ENCODE measurements at places on chromosomes 6 and 20.
A peak's percentile ranks its signal among the peaks of the same experiment; 100 is the strongest.

DNA sequence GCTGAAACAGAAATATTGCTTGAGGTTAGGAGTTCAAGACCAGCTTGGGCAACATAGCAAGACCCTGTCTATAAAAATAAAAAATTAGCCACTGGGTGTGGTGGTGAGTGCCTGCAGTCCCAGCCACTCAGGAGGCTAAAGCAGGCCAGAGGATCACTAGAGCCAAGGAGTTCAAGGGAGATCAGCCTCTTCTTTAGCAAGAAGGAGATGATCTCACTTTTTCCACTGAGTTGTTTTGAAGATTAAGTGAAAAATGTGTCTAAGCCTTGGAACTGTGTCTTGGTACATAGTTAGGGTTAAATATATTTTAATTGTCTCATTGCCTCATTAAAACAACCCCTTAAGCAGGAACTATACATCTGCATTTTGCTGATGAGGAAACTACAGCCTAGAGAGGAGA is 279.0 kb upstream of the ZFP64 start:
- no peak for DNase-seq

- no peak for DNase-seq
Observed at GRCh38 chr6:43856005-43856765, 86.2 kb downstream of the VEGFA start.

- no peak for DNase-seq
Observed at GRCh38 chr20:61115364-61116065, 136.5 kb upstream of the CDH4 start.

- DNase-seq = peak; percentile 10
Observed at GRCh38 chr20:16761305-16761829, 13.2 kb downstream of the OTOR start.

DNA sequence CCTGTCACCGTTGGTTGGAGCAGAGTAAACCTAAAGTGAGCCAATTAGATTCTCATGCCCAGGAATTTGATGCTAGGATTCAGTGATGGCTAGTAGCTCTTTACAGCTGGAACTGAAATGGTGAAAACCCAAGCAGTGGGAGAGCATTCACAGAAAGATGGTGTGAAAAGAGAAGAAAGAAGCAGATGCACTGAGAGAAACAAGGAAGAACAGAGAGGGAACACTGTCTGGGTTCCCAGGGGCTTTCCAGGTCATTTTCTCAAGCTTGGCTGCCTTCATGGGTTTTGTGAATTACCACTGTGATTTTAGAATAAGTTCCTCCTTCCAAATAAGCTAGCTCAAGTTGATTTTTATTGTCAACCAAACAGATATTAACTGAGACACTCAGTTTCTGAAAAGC is 104.1 kb upstream of the AKIRIN2 start:
- DNase-seq = no peak

DNA sequence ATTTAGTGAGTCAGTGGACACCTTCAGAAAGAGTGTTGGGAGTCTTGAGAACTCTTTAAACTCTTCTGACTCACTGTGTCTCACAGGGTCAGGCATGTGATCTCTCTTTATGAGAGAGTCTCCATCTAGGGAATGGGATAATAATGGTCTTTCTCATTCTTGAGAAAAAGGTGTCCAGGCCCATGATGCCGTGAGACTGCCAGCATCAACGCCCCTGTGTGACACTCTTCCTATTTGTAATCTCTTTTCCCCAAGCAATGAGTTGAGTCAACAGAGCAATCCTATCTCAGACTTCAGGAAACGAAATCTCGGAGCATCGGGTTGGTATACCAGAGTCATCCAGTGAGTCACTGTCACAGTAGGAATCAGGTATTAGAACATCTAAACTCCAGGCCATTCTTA is 82.3 kb upstream of the BMP2 start:
- DNase-seq = no peak

DNA sequence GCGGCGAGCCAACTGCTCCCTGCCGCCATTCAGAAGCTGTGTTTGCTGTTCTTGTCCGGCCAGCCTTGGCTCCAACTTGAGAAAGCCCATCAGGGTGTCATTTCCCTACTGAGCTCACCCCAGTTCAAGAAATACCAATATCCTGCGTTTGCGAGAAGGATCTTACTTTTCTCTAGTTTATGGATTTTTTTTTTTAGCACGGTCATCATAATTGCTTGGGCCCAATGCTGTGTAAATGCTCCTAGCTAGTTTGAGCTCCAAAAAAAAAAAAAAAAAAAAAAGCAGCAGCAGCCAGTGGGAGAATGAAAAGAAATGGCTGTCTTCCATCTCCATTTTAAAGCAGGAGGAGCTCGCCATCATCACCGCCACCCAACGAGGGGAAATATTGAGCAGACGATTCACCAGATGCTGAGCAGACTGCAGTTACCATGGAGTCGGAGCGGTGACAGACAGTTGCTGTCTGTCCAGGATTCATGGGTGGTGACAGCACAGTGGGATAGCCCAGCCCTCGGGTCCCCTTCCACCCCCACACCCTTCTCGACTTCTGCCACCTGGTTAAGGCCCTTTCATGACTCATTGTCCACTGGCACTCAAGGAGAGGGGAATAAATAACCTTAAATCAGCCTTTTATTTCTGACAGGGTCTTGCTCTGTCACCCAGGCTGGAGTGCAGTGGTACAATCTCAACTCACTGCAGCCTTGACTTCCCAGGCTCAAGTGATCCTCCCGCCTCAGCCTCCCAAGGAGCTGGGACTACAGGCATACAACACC is 132.4 kb upstream of the SNX9 start:
- DNase-seq = no peak

- DNase-seq = no peak
Observed at GRCh38 chr6:128005009-128005408, 104.2 kb upstream of the THEMIS start.

GRCh38 chr20:32526125-32526524 is 59.0 kb downstream of the NOL4L start:
- no peak for DNase-seq

- DNase-seq = no peak
Observed at GRCh38 chr6:144936764-144937163, 651.6 kb downstream of the UTRN start.

DNA sequence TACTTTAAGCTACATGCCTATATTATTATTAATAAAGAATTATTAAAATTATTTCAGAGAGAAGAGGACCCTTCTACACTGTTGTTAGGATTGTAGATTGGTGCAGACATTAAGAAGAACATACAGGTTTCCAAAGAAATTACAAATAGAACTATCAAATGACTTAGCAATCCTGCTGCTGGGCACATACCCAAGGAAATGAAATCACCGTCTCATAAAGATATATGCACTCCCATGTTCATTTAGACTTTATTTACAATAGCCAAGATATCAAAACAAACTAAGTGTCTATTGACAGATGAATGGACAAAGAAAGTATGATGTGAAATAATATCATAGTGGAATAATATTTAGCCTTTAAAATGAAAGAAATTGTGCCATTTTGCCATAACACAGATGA is 687.7 kb upstream of the POU3F2 start:
- no peak for DNase-seq

DNA sequence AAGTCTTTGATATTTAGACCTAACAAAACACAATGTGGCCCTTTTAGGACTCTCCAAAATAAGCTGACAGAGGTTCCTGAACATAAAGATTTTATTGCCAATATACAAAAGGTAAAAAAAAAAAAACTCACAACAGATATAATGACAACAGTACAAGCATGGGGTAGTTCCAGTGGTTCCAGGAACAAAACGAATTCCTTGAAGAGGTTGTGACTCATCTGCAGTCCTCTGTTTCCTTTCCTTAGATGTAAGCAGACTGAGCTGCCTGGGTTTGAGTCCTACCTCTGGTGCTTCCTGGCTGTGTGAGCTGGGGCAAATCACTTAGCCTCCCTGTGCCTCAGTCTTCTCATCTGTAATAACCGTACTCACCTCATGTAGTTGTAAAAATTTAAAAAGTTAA is 13.3 kb upstream of the CTAGE9 start:
- DNase-seq = no peak

DNA sequence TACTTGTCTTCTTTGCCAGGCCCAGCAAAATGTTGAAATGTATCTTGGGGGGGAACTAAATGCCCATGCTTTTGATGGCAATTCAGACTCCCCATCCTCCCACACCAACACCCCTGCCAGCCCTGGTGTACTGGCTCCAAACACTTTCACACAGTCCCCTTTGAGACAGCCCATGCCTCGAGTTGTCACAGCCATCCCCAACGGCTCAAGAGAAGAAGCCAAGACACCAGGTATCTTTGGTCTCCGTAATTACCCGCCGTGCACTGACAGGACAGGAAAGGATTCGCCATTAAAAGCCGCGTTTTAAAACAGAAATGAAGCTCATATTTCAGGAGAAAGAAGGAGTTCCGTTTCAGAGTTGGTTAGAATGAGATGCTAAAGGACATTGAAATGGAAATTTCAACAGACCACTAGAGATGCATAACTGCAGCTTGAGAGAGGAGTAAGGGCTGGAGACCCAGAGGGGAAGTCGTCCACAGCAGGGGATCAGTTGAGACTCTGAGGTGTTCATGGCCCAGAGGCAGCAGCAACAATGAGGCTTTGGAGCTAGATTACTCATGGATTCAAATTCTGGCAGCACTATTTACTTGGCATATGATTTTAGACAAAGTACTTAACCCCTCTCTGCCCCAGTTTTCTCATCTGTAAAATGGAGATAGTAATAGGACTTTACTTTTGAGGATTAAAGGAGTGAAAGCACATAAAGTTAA is 63.5 kb upstream of the ADGRF1 start:
- no peak for DNase-seq

DNA sequence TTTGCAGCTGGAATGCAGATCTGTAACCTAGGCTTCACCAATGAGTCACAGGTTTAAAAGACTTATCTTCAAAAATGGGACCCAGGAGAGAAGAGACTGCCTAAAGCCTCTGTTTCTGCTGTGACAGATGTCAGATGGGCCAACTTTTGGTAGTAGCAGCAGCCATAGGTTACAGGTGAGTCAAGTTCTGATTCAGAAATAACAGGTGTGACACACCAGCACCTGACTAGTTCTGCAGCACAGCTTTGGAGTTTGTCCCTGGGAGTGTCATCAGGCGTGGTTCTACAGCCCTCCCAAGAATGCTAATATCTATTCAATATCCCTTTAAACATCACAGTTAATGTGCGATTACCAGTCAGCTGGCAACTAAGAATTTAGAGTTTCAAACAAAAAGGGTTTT is 121.9 kb upstream of the BTN3A2 start:
- no peak for DNase-seq

DNA sequence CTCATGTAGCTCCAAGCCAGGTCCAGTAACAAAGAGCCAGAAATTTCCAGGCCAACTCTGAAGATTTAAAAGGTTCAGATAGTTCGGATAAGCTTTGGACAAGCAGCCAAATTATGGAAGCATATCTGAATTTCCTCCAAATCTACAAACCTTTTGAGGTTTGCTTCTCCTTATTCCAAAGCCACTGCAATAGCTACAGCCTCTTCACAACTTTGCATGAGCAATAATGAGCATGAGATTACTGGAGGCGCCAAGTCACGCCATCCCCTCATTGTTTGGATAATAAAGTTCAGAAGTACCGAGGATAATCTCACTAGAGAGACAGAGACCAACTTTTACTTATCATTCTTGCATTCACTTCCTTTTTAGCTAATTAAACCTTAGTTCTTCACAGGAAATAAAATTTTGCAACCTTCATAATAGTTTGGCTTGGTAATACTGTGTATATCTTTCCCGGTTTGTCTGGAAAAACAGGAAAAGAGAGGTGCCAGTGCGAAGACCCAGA is 329.6 kb upstream of the RSPO3 start:
- no peak for DNase-seq

GRCh38 chr6:20652299-20653084 is 118.2 kb downstream of the CDKAL1 start:
- no peak for DNase-seq

- DNase-seq = peak; percentile 89
Observed at GRCh38 chr6:85642774-85643536, at the start of gene SYNCRIP. Gene SYNCRIP (minus strand): TSS chr6:85642886. CDS start chr6:85641439, 1,447 bp downstream.

- DNase-seq = no peak
Observed at GRCh38 chr6:145143379-145143778, 591.9 kb downstream of the EPM2A start.

GRCh38 chr6:2658788-2659187 is 91.9 kb downstream of the MYLK4 start:
- no peak for DNase-seq

- DNase-seq = no peak
Observed at GRCh38 chr6:105069821-105070445, 109.9 kb downstream of the POPDC3 start.

DNA sequence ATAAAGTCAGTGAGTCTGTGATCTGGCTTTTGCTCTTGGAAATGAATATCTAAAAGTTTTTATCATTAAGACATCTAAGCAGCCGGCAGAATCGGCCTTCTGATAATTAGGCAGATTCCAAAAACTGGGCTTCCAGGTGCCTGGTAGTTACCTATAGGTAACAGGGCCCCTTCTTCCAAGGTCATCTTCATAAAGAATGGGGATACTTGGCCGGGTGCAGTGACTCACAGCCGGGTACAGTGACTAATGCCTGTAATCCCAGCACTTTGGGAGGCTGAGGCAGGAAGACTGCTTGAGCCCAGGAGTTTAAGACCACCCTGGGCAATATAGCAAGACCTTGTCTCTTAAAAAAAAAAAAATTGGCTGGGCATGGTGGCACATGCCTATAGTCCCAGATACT is 12.9 kb upstream of the RBL1 start:
- no peak for DNase-seq

DNA sequence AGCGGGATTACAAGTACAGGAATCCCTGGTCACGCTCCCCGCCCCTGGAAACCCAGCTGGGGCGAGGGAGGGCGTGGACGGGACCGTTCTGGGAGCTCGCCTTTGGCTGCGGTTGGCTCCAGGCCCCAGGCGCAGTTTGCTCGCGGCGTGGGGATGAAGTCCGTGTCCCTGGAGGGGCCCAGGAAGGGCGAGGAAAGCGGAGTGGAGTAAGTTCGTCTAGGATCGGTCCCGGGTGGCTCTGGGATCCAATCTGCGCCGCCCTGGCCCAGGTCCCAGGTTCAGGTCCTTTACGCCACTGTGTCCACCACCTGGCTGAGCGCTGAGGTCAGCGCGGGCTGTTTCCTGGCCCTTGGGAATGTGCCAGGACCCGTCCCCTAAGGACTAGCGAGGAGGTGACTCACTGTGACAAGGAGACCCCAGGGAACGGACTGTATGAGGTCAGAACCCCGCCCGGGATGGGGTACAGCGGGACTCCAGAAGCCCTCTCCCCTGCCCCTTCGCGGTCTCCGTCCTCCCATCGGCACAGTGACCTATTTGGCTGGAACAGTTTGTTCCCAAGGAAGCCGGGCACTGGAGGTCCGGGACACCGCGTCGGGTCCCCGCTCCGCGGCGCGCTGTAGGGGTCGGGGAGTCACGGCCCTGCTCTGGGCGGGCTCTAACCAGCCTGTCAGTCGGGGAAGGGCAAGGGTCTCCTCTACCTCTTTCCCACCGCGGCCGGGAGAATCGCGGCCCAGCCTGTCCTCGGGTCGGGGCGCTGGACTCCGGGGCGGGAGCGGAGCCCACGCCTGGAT is 724 bp downstream of the CDKN1A start:
- DNase-seq = peak; percentile 51
